ENCODE measurements at places on chromosomes 11 and 22.

- DNase-seq = no peak
Observed at GRCh38 chr11:79243422-79244210, 197.2 kb downstream of the TENM4 start.

GRCh38 chr22:49996518-49997250, 15.9 kb downstream of the IL17REL start:
- DNase-seq = no peak

- DNase-seq = peak; percentile 56
Observed at GRCh38 chr11:67268081-67268961, 2.0 kb downstream of the GRK2 start.

- no peak for DNase-seq
Observed at GRCh38 chr11:70536051-70536877, 137.9 kb downstream of the CTTN start.

DNA sequence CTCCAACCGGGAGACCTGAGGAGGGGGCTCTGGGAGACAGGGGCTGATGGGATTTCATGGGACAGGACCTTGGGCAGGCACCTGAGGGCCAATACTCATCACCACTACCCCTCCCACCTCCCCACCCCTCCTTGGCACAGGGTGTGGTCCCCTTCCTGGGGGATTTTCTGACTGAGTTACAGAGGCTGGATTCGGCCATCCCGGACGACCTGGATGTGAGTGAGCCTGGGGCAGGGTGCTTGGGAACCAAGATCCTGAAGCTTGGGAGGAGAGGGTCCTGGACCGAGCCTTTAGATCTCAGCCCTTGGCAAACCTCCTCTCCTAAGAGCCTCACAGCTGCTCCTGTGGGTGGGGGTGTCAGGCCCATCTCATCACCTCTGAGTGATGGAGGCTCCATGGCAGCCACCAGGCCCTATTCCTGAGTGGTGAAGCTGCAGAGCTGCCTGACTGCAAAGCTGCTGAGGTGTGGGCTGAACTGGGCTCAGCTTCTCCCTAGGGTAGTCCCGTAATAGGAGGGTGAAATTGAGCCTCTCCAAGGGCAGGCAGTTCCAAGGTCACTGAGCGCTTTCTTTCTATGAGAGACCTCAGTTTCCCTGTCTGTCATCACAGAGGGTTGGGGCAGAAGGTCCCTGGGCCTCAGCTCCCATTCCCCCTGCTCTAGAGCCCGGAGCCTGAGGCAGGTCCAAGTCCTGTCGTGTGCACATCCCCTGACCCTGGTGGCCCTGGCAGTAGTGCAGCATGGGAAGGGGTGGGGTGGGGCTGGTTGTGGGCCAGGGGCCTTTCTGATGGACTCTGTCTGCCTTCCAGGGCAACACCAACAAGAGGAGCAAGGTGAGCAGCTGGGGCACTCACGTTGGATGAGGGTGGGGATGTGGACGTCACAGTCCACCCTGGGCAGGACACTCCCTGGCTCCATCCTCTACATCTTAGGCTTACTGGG, 6.5 kb downstream of the RGL4 start:
- DNase-seq = peak; percentile 5

GRCh38 chr11:88152381-88152780, 22.9 kb downstream of the RAB38 start:
- no peak for DNase-seq

DNA sequence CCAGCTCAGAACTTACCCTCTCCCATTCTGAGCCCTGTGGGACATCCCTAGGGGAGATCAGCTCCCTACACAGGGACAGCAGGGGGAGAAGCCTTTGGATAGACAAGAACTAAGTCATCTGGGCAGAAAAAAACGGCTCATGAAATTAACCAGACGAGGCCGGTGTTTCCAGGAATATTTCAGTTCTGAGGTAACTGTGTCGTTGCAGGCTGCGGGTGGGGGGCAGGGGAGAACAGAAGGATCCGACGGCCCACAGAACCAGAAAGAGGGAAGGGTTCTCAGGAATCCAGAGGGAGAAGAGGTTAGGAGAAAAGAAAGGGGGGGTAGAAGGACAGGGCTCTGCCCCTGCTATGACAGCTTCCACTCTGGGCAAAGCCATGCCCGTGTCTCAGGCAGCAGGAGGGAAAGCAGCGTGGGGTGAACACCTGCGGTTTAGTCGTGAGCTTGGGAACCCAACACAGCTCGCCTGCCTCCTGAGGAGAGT, 3.6 kb downstream of the CLCF1 start:
- DNase-seq = no peak

DNA sequence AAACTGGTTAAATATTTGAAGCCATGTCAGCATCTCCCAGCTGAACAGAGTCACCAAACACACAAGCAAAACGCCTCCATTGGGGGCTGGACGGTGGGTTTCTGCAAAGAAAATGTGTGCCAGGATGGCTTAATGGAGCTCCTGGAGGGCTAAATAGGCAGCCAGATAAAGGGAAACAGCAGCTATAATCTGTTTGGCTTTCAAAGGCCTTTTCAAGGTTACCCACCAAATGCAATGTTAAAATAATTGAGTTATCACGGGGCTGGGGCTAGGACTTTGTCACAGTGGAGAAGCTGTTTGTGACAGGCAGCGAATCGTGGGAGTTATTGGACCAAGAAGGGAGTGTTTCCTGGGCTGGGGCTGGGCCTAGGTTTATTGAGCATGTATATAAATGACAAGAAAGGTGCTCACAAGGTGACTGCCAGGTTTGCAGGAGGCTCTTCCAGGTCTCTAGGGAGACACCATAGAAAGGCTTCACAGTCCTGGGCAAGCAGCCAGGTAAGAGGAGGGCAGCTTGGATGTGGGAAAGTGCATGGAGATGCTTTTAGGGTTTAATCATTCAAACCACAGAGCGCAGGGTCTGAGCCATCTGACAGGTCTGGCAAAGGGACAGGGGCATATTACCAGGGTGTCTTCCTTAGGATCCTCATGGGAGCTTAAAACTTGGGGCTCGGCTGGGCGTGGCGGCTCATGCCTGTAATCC, 28.3 kb downstream of the GRIK4 start:
- DNase-seq = no peak

DNA sequence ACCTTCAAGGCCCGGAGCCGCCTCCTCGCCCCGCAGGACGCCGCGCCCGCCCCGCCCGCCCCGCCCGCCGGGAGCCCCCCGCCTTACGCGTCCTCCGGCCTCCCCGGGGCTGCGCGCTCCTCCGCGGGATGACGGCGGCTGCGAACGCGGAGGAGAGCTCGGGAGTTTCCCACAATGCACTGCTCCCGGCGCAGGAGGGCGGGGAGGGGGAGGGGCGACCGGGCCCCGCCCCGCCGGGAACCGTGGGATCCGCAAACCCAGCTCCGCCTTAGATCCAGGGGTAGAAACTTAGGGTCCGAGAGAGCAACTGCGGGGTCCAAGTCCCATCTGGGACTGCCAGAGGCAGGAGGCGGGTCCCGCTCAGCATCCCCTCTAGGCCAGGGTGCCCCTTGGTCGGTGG, at the start of gene CEND1:
CEND1 (minus strand) TSS at position 148 of the 400 bp plus-strand sequence. CDS start 1,514 bp downstream, outside the sequence.
- DNase-seq = no peak

- DNase-seq = no peak
Observed at GRCh38 chr11:73542175-73542574, 55.7 kb downstream of the FAM168A start.

- DNase-seq = no peak
Observed at GRCh38 chr11:120610111-120610510, 98.6 kb downstream of the GRIK4 start.

DNA sequence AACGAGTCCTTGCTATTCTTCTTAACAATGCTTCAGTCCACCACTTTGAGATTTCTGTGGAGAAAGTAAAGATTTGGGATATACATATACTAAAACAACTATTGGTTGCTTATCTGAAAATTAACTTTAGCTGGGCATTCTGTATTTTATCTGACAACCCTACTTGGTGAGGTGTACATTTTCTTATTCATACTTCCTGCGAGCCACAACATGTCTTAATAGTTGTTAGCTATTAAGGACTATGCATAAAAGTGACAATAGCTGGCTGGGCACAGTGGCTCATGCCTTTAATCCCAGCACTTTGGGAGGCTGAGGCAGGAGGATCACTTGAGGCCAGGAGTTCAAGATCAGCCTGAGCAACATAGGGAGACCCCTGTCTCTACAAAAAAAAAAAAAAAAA, 28.0 kb upstream of the TMA7B start:
- no peak for DNase-seq

Measured in stimulated activated naive CD4-positive, alpha-beta T cell (primary cell).